Left colon (tissue), 2 donors: ENCODE measurements at places on chromosomes 13 and 19.

DNA sequence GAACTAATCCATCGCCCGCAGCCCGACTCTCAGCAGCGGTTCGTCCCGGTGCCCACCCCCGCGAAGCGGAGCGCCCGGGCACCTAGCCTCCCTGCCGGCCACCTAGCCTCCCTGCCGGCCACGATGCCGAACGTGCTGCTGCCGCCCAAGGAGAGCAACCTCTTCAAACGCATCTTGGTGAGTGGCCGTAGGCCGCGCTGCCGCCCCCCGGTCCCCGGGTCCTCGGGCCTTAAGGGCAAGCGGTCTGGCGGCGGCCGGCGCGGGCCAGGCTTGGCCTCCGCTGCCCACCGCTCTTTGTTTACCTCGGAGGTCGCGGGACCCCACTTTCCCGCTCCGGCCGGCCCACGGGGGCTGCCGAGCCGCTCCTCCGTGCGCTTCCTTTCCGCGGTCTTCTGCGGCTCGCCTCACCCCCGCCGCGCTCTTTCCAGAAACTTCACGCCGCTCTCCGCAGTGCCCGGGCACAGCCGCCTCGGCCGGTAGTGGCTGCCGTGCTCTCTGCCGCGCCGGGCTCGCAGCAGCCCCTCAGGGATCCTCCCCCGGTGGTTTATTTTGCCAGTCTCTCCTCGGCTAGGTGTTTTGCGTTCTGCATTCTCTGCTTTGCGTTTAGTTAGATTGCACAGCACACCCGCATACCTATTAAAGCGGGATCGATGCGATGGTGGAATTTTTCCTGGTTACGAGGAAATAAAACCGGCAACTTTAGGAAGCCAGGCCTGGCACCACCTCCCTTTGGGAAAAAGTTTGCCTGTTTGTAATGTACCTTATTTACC is 524 bp downstream of the NAA16 start:
- DNase-seq: peak; percentile 60

GRCh38 chr19:38834590-38834989 is 3.0 kb upstream of the ECH1 start:
- DNase-seq: no peak

DNA sequence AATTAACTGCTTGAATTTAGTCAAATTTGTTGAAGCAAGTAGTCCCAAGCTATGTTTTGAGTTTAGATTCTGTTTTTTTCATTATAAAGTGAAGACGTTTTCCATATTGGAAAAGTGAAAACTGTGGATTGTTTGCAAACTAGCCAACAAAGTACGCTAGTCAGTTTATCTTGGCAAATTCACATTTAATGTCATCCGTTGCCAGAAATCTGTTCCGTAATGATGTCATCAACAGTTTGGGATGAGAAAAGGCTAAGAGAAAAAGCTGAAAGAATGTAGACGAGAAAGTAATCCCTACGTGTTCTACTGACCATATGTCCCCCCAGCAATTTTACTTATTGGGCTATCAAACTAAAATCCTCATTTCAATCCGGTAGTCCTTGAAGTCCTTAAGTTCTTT is 419.6 kb downstream of the GPC6 start:
- DNase-seq: no peak

- DNase-seq: no peak
Observed at GRCh38 chr19:30879225-30879624, 470.0 kb downstream of the TSHZ3 start.

GRCh38 chr19:38148337-38148736 is 75.7 kb downstream of the DPF1 start:
- no peak for DNase-seq

DNA sequence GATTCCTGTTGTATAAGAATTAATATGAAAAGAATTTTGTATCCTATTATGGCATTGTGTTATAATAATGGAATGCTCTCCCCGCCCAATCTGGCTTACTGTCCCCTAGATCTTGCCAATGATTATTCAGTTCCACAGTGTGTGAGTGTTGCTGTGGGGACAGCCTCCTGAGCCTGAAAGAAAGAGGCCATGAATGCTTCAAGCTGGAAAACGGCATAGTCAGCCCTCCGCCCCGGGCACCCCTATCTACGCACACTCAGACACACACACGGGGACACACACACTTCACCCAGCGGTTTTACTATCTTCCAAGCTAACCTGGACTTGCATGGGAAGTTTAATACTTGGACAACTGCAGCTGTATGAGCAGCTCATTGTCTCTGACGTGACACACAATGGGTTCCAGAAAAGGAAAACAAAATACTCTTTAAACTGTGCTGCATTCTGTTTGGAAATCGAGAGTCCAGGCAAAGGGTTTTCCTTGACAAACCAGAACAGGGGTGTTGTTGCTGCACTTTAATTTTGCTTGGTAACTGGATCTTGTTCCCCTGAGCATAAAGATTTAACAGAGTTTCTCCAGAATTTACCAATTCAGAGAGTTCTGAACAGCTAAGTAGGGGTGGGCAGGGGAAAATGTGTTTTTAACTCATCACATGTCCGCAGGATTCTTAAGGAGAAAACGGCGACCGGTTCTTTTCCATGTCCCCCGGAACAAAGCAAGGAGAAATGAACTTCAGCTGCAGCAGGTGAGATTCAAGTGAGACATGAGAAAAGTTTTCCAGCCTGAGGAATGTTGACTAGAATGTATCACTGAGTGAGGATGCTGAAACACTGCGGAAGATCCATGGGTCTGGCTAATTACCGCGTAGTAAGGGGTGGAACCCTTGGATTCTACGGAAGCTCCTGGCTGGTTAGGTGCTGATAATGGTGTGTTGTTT is 472.9 kb downstream of the FOXO1 start:
- no peak for DNase-seq

GRCh38 chr19:29495901-29496441 is 29.8 kb upstream of the VSTM2B start:
- DNase-seq: no peak

DNA sequence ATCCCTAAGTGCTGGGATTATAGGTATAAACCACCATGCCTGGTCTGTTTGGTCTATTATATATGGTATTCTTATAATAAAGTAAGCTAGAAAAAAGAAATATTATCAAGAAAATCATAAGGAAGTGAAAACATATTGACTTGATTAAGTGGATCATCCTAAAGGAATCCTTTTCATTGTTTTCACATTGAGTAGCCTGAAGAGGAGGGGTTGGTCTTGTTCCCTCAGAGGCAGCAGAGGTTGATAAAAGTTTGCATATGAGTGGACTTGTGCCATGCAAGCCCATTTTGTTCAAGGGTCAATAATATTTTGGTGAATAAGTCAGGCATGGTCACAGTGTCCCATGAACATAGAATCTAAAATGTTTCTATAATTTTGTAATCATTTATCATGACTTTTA is 52.7 kb downstream of the ZNF627 start:
- no peak for DNase-seq

DNA sequence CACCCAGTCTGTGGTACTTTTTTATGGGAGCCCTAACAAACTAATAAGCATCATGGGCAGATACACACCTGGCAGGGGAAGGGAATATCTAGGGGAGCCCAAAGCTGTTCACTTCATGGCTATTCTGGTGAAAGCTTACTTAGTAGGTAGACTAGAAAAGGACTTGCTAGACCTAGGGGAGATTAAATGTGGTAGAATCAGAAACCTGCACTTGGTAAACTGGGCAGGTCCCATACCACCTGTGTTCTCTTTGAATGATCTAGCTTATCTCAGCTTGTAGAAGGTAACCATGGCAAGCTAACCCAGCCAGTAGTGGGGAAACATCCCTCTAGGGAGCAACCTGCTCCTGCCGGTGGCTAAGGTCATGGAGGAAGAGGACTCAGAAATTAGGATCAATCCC is 113.9 kb upstream of the TMTC4 start:
- DNase-seq: no peak

GRCh38 chr19:54106716-54107115 is 4.1 kb downstream of the NDUFA3 start:
- no peak for DNase-seq

DNA sequence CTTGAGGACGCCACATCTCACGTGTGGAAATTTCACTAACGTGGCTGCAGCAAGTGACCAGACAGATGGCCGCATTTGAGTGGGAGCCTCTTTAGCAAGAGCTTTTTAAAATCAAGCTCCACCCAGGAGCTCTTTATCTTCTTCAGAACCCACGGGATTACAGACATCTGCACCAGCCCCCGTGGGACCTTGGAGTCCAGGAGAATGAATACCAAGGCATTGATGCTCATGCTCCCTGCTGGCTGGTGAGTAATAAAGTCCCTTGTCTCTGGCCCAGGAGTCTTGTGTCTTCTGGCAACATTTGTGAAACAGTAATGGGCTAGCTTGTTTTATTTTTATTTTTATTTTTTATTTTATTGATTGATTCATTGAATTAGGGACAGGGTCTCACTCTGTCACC is 64.4 kb downstream of the TRPM4 start:
- no peak for DNase-seq

GRCh38 chr19:453606-454005 is 7.2 kb downstream of the SHC2 start:
- no peak for DNase-seq

DNA sequence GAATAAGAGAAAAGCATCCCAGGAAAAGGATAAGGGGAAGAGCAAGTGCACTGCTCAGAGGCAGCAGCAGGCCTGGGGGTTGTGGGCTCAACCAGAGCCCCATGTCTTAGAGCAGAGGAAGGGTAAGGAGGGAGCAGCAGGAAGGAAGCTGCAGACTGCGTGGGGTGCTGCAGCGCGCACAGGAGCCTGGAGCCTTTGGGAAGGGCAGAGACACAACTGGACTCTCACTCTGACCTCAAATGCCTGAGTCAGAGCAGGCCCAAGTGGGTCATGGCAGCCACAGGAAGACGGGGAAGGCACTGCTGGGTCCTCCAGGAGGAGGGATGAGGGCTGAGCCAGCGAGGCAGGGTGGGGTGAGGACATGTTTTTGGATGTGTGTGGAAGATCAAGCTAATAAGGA is 31.6 kb downstream of the SIGLEC7 start:
- DNase-seq: no peak

DNA sequence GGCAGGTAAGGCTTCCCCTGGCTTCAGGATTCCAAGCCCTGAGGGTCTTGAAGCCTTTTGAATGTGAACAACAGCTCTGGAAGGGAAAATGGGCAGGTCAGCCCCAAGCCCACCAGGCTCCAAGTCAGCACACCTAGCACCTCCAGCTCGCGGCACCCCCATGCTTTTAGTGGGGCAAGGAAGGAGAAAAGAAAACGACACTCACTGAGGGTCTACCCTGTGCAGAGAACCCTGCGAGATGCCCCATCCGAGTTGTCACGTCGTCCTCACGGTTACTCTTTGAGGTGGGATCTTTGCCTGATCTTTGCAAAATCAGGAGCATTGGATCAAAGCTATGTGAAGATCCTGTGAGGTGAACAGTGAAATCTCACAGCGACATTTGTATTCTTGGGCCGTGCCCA is 5.7 kb upstream of the F10 start:
- no peak for DNase-seq

DNA sequence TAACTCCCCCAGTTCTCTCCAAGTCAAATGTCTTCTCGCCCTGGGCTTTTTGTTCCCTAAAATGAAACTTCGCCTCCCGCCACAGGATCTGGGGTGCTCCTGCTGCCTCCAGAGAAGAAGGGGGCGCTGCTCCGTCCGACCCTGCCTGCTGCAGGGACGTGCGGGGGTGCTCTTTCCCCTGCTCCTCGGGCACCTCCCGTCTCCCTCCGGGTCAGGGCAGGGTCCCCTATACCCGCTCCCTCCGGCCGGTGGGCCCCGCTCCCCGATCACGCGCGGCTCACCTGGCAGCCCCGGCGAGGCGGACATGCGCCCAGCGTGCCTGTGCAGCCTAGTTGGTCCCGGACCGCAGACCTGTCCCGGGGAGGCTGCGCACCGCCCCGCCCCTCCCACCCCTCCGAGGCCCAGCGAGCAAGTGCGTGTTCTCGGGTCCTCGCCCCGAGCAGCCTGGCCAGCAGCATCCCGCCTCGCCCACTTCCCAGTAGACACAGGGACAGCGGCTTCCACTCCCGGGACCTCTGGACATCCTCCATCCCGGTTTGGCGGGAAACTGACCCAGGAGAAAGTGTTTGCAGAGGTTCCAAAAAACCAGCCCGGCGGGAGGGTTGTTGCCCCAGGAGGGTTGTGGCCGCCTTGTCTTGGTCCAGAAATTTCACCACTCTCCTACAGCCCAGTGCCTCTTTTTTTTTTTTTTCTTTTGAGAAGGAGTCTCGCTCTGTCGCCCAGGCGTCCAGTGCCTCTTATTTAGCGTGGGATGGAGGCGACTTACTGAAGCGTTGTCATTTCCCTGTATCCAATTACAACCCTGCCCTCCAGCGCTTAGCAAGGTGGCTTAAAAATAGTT is at the start of gene OXGR1:
Gene OXGR1 (minus strand): TSS at position 460 of the 841 bp plus-strand sequence. CDS start 6,717 bp downstream, outside the sequence.
- peak; percentile 28 for DNase-seq

DNA sequence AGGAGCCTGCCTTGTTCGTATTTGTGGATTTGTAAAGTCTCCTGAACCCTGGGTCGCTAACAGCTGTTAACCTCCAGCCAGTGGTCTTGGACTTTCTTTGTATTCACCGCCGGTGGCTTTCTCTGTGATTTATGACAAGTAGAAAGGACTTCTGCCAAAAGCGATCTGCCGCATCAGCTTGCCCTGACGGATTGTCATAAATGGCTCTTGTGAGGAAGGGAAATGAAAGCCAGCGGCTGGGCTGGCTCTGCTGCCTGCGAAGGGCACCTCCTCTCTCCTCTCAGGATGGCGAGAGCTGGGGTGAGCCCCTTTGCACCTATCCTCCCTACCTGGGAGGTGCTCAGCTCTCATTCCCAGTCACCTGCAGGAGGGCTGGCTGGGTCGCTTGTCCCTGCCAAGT is 25.6 kb downstream of the DHRS12 start:
- no peak for DNase-seq

GRCh38 chr19:55464662-55465054 is at the start of gene C19orf85:
Gene C19orf85, minus strand, starts transcription at chr19:55464751. Its CDS starts 197 bp downstream, at chr19:55464554.
- no peak for DNase-seq

- peak; percentile 54 for DNase-seq
Observed at GRCh38 chr19:12828494-12828893, 5.9 kb downstream of the RTBDN start.

DNA sequence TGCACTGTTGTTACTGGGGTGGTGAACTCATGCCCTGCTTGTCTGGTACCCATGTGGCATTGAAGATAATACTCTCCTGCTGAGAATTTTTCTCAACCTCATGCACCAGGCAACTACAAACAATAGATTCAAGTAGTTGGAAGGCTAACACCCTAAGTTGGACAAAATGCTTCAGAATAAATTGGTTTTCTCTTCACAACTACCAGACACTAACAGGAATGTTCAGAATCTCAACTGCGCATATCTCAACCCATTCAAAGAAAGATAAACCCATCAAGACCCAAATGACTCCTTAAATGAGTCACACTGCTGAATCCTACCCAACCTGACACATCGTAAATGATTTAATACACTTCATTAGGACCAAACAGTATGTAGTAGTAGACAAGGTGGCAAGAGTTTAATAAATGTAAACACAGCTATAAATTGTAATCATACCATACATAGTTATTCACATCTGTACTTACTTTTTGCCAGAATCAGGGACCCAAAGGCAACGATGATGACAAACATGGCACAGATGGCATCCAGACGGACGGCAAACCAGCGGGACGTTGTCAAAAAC is 227.4 kb downstream of the ABCC4 start:
- DNase-seq: no peak

DNA sequence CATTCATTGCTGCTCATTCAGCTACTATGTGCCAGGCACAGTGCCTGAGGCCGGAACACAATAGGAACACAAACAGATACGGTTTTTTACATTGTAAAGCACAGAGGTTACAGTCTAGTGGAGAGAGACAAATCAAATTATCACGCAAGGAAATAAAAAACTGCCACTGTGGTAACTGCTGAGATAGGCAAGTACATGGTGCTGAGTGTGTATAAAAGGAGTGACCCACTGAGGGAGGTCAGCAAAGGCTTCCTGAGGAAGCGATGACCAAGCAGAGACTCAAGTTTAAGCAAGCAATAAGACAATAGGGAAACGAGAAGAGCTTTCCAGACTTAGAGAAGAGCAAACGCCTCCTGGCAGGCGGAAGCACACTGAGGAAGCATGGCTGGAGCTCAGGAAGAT is 56.4 kb downstream of the NUFIP1 start:
- DNase-seq: no peak
